Cardiac atrium fibroblast (primary cell): ENCODE measurements at places on chromosomes 1 and 21. TPM values are rescaled to one million over a fixed set of nuclear protein-coding genes. Genes with fewer than 3 reads are reported as not detected.

The BGLAP gene
- 1.4 TPM in 1 of 2 replicates, not detected in the other for total RNA-seq

The ETNK2 gene
- total RNA-seq, result 4.7 and 6.7 TPM in 2 replicates

The GSTM1 gene
- total RNA-seq, result not detected in 2 replicates

The CDC20 gene
- 27.6 and 33.9 TPM in 2 replicates for total RNA-seq

The SHISA4 gene
- total RNA-seq, result 33.9 and 36.6 TPM in 2 replicates

The HPCA gene
- total RNA-seq, result not detected in 2 replicates

The BTBD19 gene
- 2.7 and 6.2 TPM in 2 replicates for total RNA-seq

The CD1D gene
- 9.7 and 11.0 TPM in 2 replicates for total RNA-seq

The FCRL4 gene
- total RNA-seq, result not detected in 2 replicates

The ATP1A4 gene
- total RNA-seq, result not detected in 2 replicates

The PTGFR gene
- total RNA-seq, result 0.32 TPM in 1 of 2 replicates, not detected in the other

The EXO5 gene
- total RNA-seq, result 7.0 and 7.2 TPM in 2 replicates

The NKAIN1 gene
- total RNA-seq, result 0.32 and 11.4 TPM in 2 replicates

The C1orf21 gene
- 3.4 and 11.9 TPM in 2 replicates for total RNA-seq

The LCK gene
- total RNA-seq, result 0.49 TPM in 1 of 2 replicates, not detected in the other

The C1QTNF12 gene
- total RNA-seq, result 4.0 TPM in 1 of 2 replicates, not detected in the other

The F5 gene
- total RNA-seq, result not detected in 2 replicates

The ELF3 gene
- total RNA-seq, result not detected in 2 replicates

The PLCH2 gene
- total RNA-seq, result under 0.01 TPM in 1 of 2 replicates, not detected in the other

The DMBX1 gene
- total RNA-seq, result not detected in 2 replicates

The HFM1 gene
- total RNA-seq, result 0.49 TPM in 1 of 2 replicates, not detected in the other

The PTPRF gene
- total RNA-seq, result 48.9 and 58.5 TPM in 2 replicates

The SMIM11 gene
- total RNA-seq, result 0.54 and 14.6 TPM in 2 replicates

The SPRR1A gene
- total RNA-seq, result not detected in 2 replicates

The LCE1B gene
- not detected in 2 replicates for total RNA-seq

The OR2T29 gene
- not detected in 2 replicates for total RNA-seq

The TACSTD2 gene
- total RNA-seq, result under 0.01 TPM in 1 of 2 replicates, not detected in the other

The SEC16B gene
- 1.8 TPM in 2 replicates for total RNA-seq

The SHISAL2A gene
- total RNA-seq, result not detected in 2 replicates

The SLC45A3 gene
- 6.0 and 6.2 TPM in 2 replicates for total RNA-seq

The HTR1D gene
- not detected in 2 replicates for total RNA-seq

The MIXL1 gene
- not detected in 2 replicates for total RNA-seq

The AIM2 gene
- total RNA-seq, result not detected in 2 replicates

The FMO4 gene
- total RNA-seq, result 13.2 and 13.4 TPM in 2 replicates

The PRPF38A gene
- total RNA-seq, result 9.7 and 12.6 TPM in 2 replicates

The PLA2G2C gene
- not detected in 2 replicates for total RNA-seq

The OPRD1 gene
- not detected in 2 replicates for total RNA-seq

The CD160 gene
- total RNA-seq, result not detected in 2 replicates

The KRTAP19-3 gene
- total RNA-seq, result not detected in 2 replicates

The CR1L gene
- not detected in 2 replicates for total RNA-seq

The TAS1R1 gene
- not detected in 2 replicates for total RNA-seq

The COL11A1 gene
- total RNA-seq, result 0.18 TPM in 1 of 2 replicates, not detected in the other

The UTS2 gene
- not detected in 2 replicates for total RNA-seq

The CFHR1 gene
- total RNA-seq, result 0.81 TPM in 1 of 2 replicates, not detected in the other

The HS2ST1 gene
- 12.5 and 24.9 TPM in 2 replicates for total RNA-seq
